Renal pelvis (tissue), 12 donors: ENCODE measurements at places on chromosomes 7 and 10. TPM values are rescaled to one million over a fixed set of nuclear protein-coding genes. Genes with fewer than 3 reads are reported as not detected.

DNA sequence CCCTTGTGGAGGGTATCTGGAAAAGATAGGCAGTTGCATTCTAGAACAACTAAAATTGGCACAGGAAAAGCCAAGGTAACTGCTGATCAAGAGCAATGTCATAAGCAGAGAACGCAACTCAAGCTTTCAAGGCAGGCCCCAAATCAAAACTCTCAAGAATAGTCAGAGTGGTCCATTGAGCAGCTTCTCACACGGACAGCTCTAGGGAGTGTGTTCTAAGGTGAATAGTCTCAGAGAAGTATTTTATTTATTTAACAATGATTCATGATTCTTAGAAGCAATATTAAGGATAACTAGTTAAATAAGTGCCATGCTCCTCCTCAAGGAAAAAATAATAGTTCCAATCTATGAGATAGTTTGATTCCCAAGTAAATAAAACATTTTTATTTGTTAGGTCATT is 83.0 kb downstream of the COL28A1 start:
- DNase-seq = no peak

DNA sequence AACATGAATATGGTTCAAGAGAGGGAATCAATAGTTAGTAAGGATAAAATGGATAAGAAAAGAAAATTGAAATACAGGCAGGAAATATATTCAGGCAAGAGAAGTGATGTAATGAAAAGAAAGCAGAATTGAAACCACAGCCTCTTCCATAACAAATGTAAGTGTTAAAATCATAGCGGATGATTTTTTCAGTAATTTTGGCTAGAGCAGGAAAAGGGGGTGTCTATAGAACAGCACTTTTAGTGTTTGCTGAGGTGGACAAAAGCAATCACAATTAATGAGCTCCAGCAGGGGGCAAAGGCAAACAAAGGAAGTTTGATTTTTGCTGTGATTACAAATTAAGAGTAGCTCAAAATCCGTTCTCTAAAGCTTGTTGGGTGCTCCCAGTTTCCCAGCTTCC is 79.0 kb downstream of the TRIL start:
- DNase-seq = no peak

GRCh38 chr7:133784486-133785001 is 342.6 kb upstream of the LRGUK start:
- DNase-seq = peak; percentile 26

DNA sequence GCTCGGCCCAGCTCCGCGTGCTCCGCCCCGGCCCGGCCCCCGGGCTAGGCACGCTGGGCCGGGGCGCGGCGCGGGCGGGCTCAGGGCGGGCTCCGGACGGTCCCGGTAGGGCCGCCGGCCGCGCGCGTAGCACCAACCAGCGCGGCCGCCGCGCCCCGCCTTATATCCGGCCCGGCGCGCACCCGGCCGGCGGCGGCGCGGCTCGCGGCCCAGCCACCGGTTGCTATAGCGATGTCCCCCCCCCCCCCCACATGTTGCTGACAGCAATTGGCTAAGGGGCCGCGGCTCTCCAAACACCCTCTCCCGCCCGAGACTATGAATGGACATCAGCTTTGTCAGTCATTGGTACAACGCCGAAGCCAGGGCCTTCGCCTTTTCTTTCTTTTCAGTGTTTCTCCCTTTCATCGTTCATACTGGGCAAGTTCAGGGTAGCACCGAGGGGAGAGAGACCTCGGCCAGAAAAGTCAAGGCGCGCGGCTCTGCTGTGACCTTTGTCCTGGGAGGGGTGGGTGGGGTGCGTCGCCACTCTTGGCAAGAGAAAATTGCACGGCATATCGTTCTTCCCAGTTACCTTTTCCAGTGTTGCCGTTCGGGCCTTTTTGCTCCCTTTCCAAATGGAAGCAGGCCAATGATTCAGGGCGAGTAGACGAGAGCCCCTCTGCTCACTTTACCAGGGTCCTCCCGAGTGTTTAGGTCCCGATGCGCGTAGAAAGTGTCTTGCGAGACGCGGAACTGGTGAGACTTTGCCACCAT is 354.2 kb downstream of the DNAJB6 start:
- DNase-seq = peak; percentile 71

DNA sequence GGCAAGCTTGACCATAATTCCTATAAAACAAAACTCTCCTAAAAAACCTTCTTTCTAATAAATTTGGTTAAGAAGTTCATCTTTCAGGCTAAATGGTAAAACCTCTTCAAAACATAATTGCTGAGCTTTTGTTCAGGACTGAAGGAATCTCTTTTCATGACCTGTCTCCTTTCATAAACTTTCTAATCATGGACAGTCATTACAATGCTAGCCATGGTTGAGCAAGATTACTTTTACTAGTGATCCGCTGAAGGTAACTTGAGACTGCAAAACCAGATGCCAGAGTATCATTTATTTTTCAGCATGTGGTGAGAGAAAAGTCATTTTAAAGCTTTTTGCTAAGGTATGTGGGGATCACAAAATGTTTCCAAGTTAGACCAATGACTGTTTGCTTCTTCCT is 186.4 kb upstream of the RHOBTB1 start:
- DNase-seq = peak; percentile 15

GRCh38 chr7:112416127-112416526 is 34.1 kb upstream of the IFRD1 start:
- DNase-seq = no peak

GRCh38 chr7:120337308-120337907 is 64.4 kb downstream of the KCND2 start:
- no peak for DNase-seq

Gene TEX36
- polyA plus RNA-seq = not detected

DNA sequence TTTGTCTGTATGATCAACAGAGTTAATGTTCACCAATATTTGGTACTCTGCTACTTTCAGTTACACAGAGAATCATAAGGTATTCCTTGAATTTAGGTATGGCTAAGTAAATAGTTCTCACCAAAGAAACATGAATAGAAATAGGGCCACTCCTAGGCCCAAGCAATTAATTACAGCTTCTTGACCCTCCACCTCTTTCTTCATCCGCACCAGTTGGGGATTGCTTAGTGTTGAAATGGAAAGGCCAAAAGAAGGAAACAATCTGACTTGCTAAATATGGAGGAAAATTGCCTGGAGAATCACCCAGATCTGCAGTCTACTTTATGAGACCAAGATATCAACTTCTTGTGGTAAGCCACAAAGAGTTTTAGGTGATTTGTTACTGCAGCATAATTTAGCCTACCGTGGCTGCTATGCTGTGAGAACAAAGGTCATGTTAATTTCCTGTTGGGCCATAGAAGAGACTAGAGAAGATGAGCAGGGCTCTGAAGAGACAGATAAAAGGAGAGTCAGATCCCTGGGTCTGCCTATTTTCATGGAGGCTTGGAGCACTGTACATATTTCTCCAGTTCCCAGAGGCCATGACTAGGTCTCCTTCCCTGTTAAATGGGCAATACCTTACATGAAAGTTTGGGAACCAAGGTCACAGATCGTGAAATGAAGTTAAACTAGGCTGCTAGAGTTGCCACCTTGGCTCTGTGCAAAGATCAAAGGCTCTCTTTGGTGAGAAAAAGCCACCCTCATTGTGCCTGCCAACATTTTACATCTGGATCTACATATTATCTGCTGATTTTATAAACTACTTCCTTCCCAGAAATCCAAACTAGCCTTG is 93.3 kb upstream of the GDF10 start:
- DNase-seq = no peak

Gene PRR15
- 6.3 TPM for polyA plus RNA-seq

GRCh38 chr10:130345728-130346127 is 209.5 kb downstream of the GLRX3 start:
- DNase-seq = no peak

DNA sequence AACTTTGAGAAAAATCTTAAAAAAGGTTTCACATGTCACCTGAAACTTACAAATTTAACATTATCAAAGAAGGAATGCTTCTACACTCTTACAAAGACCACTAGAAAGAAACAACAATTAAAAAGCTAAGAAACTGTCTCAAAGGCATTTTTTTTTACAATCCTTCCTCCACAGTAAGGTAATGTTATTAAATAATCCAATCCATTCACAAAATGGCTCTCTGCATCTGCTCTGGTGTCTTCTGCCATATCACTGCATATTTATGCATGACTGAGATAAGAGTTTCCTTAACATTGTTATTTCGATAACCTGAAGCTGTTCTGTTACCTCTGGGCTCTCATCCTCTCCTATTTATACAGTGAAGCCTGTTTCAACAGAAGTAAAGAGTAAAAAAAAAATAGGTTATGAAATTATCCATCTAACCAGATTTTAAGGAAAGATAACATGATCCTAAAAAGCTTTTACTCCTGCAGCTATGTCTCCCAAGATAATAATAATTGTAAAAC is 8.5 kb downstream of the HNRNPA2B1 start:
- DNase-seq = no peak
